ENCODE measurements at places on chromosomes 13 and 19.

DNA sequence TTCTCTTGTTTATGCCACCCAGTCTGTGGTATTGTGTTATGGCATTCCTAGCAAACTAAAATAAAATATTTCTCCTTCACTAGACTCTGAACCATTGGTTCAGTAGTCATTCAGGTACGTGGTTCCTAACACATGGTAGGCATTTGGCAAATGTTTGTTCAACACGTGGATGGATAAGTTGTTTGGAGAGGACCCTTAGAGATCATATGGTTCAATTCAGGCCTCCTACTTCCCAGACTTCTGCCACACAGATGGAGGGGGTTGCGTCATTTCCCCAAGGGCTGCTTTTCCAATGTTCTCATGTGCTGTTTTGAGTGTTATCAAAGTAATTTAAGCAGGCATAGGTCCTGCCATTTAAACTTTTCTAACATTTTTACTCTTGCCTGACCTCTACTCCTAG is 6.7 kb downstream of the CXCL17 start:
- no peak for DNase-seq

GRCh38 chr19:589693-590395 is at the start of gene HCN2:
Gene HCN2, plus strand, starts transcription at chr19:589881. Its CDS starts 65 bp downstream, at chr19:589946.
- no peak for DNase-seq

- DNase-seq: no peak
These were observed 27.3 kb upstream of the SPATA13 start for GRCh38 chr13:24133021-24133795.

GRCh38 chr19:40768869-40769268 is 6.5 kb upstream of the MIA start:
- no peak for DNase-seq

DNA sequence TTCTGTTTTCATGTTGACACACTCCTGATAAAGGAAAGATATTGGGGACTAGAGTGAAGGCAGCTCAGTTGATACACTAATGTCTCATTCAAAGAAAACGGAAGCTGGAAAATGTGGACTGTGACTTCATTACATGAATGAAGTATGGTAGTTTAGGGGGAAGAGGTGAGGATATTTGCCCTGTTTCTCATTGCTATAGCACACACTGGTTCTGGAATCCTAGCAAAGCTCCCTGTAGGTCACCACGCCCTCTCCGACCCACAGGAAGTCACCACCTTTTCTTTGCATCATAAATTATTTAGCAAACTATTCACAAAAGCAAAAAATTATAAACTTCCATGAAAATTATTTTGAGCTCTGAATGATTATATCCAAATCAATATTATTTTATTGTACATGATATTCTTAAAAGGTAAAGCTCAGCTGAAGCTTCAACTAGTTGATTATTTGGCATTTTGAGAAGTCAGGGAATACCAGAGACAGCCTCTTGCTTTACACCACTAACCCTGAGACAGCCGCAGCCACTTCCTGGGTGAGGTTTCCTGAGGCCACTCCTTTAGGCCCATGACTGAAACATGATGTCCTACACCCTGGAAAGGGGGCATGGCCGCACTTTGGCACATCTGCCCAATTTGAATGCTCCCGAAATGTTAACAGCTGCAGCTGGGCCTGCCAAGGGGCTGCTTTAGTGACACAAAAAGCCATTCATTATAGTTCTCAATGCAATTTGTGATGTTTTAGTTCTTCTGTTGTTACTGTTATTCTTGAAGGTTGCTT is 50.0 kb upstream of the WDFY2 start:
- DNase-seq: no peak

GRCh38 chr13:40346592-40346991 is 319.8 kb downstream of the FOXO1 start:
- DNase-seq: no peak

DNA sequence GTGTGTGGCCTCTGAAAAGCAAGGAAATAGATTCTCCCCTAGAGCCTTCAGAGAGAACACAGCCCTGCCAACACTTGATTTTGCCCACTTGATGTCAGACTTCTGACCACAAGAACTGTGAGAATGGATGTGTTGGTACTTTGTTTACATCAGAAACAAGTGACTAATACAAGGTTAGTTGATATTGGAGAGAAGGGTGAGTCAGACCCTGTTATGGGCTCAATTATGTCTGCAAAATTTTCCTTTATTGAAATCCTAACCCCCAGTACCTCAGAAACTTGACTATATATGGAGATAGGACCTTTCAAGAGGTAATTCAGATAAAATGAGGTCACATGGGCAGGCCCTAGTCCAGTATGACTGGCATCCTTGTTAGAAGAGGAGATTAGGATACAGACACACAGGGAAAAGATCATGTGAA is 226.7 kb downstream of the RFC3 start:
- DNase-seq: no peak

DNA sequence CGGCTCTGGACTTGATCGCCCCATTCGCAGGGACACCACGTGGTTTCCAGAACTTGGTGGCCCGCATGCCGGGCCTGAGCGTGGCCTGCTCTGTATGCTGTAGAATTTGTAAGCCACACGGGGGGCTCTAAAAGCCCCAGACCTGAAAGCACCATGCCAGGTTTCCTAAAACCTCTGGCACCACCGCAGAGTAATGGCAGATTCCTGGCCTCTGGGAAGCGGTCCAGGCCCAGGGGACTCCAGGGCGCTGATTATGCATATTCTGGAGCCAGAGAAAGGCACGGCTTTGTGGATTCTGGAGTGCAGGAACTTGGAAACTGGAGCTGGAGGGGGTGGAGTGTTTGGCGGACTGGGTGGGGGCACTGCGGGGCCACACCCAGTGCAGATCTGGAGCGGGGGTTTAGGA is 3.7 kb downstream of the FTL start:
- no peak for DNase-seq

GRCh38 chr13:76711550-76712182 is 174.5 kb downstream of the KCTD12 start:
- DNase-seq: no peak

Measured in hematopoietic multipotent progenitor cell treated with erythropoietin and hydrocortisone succinate and interleukin-3 and kit ligand, for 15 days (in vitro differentiated cells).